ENCODE measurements at places on chromosomes 16 and 17. TPM values are rescaled to one million over a fixed set of nuclear protein-coding genes. Genes with fewer than 3 reads are reported as not detected.
A peak's percentile ranks its signal among the peaks of the same experiment; 100 is the strongest.

DNA sequence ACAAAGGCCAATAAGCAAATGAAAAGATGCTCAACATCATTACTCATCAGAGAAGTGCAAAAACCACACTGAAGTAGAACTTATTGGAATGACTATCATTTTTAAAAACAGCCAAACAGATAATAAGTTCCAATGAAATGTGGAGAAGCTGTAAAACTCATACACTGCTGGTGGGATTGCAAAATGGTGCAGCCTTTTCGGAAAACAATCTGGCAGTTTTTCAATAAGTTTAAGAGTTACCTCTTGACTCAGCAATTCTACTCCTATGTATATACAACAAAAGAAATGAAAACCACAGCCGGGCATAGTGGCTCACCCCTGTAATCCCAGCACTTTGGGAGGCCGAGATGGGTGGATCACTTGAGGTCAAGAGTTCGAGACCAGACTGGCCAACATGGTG, 49.3 kb downstream of the AKAP10 start:
- H3K4me3 ChIP-seq, result no peak overlapping the region
- no peaks in the 10 kb centered on the region for H3K4me1 ChIP-seq
- H3K36me3 ChIP-seq, result no peaks in the 10 kb centered on the region
- H3K27ac ChIP-seq, result no peak overlapping the region
- no peak for DNase-seq

- no peak overlapping the region for H3K4me3 ChIP-seq
- DNase-seq, result no peak
- H3K27me3 ChIP-seq, result no peaks in the 10 kb centered on the region
- H3K36me3 ChIP-seq, result no peaks in the 10 kb centered on the region
- H3K4me1 ChIP-seq, result no peaks in the 10 kb centered on the region
- no peak overlapping the region for H3K27ac ChIP-seq
These were observed 1178.3 kb downstream of the CDH11 start for GRCh38 chr16:63943566-63943965.

DNA sequence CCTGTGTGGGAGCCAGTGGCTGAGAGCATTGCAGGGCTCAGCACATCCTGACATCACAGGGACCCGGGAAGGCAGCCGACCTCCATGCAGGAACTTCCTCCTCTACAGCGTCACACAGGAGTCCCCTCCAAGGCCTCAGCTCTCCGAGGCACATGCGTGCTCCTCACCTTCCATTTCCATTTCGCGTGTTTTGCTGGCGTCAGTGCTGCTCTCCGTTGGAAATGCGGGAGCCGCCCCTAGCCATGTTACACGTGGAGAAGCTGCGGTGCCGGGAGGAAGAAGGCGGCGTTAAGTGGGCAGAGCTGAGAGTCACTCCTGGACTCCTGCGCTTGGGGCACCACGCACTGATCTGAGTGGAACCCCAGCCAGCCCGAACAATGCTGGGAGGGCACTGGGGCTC, 25.2 kb upstream of the CRISPLD2 start:
- no peak for DNase-seq
- H3K4me1 ChIP-seq, result no peaks in the 10 kb centered on the region
- H3K36me3 ChIP-seq, result no peaks in the 10 kb centered on the region
- no peak overlapping the region for H3K4me3 ChIP-seq
- no peak overlapping the region for H3K27ac ChIP-seq
- no peaks in the 10 kb centered on the region for H3K27me3 ChIP-seq

GRCh38 chr17:27457731-27458523, 1.7 kb downstream of the KSR1 start:
- H3K4me1 ChIP-seq, result peaks cover 35% of the 10 kb centered on the region
- H3K4me3 ChIP-seq, result peak overlapping the region; percentile 79
- H3K36me3 ChIP-seq, result no peaks in the 10 kb centered on the region
- no peaks in the 10 kb centered on the region for H3K27me3 ChIP-seq
- peak; percentile 36 for DNase-seq

DNA sequence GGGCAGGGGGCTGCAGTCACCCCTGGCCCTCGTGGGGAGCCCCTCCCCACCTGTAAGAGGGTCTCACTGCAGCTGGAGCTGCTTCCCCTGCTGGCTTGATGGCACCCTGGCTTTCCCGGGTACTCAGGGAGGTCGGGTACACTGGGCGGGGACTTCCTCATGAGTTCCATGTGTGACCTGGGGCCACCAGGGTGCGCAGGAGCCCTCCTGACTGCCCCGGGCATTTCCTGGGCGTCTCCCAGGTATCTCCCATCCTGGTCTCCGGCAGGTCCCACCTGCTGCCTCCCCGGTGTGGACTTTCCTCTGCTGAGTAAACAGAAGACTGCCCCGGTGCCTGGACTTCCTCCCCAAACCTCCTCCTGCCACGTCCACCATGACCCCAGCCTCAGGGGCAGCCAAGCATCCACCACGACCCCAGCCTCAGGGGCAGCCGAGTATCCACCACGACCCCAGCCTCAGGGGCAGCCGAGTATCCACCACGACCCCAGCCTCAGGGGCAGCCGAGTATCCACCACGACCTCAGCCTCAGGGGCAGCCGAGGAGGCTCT, 40.9 kb downstream of the CBFA2T3 start:
- H3K27me3 ChIP-seq, result no peaks in the 10 kb centered on the region
- peaks cover 4% of the 10 kb centered on the region for H3K4me1 ChIP-seq
- no peaks in the 10 kb centered on the region for H3K36me3 ChIP-seq
- H3K4me3 ChIP-seq, result no peak overlapping the region
- peak; percentile 76 for DNase-seq

DNA sequence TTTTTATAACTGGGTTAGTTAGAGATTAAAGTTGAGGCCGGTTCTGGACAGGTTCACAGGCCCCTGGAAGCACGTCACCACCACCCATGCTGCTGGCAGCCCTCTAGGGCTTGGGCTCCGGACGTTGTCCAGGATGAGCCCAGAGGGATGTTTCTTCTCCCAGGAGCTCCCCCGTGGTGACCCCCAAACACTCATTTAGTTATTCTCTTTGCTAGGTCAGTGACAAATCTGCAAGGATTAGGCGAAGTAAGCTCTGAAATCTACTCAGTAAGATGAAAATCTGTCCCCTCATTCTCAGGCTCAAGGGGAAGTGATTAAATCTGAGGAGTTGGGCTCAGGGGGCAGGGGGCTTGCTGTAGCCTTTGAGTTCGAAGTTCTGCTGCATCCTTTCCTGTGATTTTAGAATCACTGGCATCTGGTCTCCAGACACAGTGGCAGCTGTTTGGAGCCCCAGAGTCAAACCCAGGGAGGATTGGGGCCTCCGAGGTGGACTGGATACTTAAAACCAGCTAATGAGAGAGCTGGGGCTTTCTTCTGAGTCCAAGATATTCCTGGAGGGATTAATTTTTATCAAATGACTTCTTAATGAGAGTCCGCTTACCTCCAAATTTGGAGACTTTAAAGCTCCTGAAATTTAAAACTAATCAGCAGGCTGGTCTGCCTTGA, 49.2 kb upstream of the HS3ST2 start:
- no peak overlapping the region for H3K27ac ChIP-seq
- DNase-seq, result no peak
- no peaks in the 10 kb centered on the region for H3K27me3 ChIP-seq
- no peaks in the 10 kb centered on the region for H3K4me1 ChIP-seq
- no peak overlapping the region for H3K4me3 ChIP-seq

DNA sequence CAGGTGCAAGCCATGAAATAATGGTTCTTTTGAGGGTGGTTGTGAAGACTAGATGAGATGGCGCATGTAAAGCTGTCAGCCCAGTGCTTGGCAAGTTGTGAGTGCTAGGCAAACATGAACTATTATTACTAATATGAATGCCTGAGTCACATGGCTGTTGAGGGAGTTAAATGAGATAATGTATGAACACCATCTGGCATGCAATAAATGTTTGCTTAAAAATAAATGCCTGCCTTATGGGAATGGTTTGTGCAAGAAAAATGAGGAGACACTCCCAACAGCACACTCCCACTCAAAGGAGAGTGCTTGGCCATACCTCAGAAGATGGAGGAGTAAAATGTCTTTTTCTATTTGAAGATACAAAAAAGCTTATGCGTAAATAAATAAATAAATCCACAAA, 3.6 kb downstream of the MAPK3 start:
- H3K4me1 ChIP-seq, result peaks cover 7% of the 10 kb centered on the region
- no peak overlapping the region for H3K4me3 ChIP-seq
- peaks cover 1% of the 10 kb centered on the region for H3K36me3 ChIP-seq
- no peak for DNase-seq

SGCA gene
- not detected for total RNA-seq

CDH8 gene
- 1.7 TPM for total RNA-seq

EXOSC6 gene
- total RNA-seq, result 33.6 TPM

HBA2 gene
- not detected for total RNA-seq

TMEM114 gene
- not detected for total RNA-seq
